Activated naive CD4-positive, alpha-beta T cell (primary cell): ENCODE measurements at places on chromosomes 3 and 15.

- DNase-seq: no peak
Measured at GRCh38 chr3:180447136-180447535, 154.8 kb upstream of the TTC14 start.

DNA sequence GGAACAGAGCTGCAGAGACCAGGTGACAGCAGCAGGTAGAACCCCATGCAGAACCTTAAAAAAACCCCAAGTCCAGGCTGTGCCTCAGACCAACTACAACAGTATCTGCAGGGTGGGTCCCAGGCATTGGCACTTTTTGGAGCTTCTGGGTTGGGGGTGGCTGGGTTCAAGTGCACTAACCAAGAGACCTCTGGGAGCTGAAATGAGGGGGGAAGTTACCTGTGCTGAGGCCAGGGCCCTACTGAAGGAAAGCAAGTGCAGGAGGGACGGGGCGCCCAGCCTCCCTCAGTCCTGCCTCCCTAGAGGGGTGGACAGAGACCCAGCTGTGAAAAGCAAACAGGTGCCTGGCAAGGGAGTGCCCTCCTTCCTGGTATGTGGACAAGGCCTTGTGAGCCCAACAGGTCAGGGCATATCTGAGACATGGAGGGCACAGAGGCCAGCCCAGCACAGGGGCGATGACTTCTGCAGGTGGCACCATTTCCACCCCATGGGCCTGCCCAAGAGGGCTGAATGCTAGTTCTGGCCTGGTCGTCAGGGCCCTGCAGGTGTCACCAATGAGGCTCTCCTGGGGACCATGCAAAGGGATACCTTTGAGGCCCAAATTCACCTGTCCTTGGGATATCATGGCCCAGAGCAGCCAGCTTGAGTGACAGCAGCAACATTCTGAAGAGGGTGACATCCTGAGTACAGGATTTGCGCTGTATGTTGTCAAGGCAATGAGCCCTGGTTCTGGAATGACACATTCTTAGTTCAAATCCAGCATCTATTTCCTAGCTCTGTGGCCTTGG lies 18.7 kb downstream of the CTSH start:
- no peak for DNase-seq

GRCh38 chr3:172522871-172523818 lies at the start of gene TNFSF10:
Gene TNFSF10 (minus strand): TSS chr3:172523430. CDS start chr3:172523384, 46 bp downstream.
- DNase-seq: peak; percentile 41

GRCh38 chr15:33636234-33636633 lies 325.5 kb downstream of the RYR3 start:
- no peak for DNase-seq

GRCh38 chr3:89375451-89375850 lies 268.0 kb downstream of the EPHA3 start:
- DNase-seq: no peak
